ENCODE measurements at places on chromosomes 4 and X.

- DNase-seq, result peak; percentile 37
These were observed 43.5 kb downstream of the CLDN34 start for GRCh38 chrX:10010686-10011085.

DNA sequence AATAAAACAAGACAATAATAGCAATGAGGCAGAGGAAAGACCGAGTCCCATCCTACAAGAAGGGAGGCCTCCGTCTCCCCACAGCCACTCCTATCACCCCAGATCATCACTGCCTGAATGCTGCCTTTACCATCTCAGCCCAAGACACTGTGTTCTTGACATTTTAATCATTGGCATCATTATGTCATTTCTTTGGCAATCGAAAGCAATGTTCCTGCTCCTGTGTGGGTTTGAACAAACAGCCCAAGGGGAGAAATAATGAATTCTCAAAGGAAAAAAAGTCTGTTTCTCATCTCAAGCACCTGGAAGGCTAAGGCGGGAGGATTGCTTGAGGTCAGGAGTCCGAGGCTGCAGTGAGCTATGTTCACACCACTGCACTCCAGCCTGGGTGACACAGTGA lies 73.0 kb upstream of the ACSL1 start:
- no peak for DNase-seq

GRCh38 chrX:368811-369562 lies 17.7 kb downstream of the PPP2R3B start:
- peak; percentile 67 for DNase-seq

- DNase-seq, result no peak
These were observed 126.4 kb downstream of the BTC start for GRCh38 chr4:74667944-74668343.

- DNase-seq, result no peak
These were observed 37.7 kb downstream of the JADE1 start for GRCh38 chr4:128847082-128847724.

DNA sequence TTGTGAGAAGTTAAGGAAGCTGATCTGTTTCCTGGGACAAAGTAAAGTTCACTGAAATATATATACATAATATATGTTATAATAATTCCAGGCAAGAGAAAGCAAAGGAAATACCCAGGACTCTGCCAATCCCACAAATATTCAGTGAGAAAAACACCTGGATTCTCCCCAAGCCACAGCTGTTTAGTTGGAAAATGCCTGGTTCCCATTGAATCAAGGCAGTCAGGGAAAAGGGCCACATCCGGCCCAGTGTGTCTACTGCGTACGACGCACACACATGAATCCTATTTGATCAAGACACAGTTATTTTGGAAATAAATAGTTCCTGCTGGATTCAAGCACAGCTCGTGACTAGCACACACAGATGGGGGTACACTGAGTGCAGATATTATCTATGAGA lies 6.3 kb upstream of the DCHS2 start:
- DNase-seq, result peak; percentile 55

GRCh38 chrX:2538031-2538757 lies 37.4 kb upstream of the DHRSX start:
- DNase-seq, result no peak

DNA sequence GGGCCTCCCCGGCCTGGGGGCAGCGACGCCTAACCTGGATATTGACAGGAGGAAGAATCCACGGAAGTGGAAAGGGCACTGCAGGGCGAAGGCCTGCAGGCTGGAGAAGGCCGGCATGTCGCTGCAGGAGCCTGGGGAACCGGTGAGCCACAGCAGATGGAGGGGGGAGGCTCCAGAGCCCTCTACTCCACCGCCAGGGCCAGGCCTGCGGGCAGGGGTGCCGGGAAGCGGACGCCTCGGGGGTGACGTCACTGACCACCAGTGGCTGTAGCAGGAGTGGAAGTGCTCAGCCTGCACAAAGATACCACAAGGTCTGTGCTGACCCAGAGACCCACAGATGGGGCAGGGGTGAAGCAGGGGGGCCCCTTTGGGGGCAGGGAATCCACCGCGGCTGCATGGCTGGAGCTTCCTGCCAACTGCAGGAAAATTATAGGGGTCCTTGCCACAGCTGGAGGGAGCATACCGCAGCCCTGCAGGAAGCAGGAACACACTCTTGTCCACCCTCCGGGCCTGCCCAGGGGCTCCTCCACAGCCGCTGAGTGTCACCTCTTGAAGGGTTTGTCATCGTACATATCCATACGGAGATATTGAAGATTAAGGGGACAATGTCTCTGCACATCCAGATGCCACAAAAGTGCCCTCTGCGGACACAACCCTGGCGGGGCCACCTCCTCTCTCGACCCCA lies 7.6 kb upstream of the HTRA3 start:
- peak; percentile 72 for DNase-seq

DNA sequence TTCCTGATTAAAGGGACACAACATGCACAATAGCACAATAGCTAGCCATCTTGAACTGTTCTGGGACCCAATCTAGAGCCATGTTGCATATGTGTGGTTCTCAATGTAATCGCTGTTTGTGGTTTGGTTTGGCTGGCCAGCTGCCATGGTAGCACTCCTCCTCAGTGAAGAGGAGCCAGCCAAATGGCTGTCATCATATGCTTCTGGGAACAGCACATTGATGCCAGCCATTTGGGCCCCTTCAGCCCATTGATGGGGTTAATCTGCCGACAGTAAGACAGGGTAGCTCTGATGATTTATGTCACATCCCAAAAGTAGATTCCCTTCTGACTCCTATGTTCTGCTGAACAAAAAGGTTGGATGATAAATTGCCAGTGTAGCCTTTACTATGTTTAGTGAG lies 48.5 kb downstream of the AWAT2 start:
- peak; percentile 53 for DNase-seq

GRCh38 chr4:169398316-169398715 lies 127.6 kb upstream of the SH3RF1 start:
- peak; percentile 80 for DNase-seq

DNA sequence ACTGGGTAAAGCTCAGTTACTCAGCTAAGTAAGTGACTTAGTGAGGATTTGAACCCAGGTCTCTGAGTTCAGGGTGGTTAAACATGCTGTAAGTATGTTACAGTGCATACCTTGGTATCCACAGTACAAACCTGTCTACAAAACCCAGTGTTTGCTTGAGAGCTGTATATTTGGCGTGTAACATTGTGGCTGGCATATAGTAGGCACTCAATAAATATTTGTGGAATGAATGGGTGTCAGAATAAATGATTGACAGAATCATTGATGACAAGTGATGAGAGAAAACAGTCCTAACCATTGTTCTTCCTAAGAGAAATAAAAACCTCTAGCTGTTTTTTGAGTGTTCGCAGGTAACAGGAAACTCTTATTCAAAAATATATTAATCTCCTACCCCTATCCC lies 79.7 kb upstream of the BCOR start:
- no peak for DNase-seq

DNA sequence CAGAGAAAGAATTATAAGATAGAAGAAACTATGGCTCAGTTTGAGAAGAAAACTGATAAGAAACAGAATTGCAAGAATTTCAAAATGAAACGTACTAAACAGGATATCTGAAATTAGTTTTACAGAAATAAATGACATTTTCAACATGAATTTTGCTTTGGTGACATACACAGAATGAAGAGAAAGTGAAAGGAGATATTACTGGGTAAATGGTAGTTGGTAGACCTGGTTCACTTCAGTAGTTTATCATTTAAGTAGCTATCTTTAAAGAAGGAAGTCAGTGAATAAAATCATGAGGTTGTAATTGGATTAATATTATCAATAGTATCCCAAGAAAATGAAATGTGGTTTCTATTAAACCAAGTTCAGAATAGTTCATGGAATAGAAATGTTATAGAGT lies 395.5 kb upstream of the SMIM31 start:
- DNase-seq, result no peak

DNA sequence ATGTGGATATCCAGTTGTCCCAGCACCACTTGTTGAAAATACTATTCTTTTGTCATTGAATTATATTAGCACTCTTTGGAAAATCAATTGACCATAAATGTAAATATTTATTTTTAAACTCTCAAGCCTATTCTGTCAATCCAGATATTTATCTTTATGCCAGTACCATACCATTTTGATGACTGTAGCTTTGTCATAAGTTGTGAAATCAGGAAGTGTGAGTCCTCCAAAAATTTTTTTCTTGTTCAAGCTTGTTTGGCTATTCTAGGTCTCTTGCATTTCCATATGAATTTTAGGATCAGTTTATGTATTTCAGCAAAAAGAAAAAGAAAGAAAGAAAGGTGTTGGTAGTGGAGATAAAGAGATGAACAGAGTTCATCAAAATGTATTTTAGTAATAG lies 8.2 kb upstream of the SMPX start:
- no peak for DNase-seq

GRCh38 chr4:184383497-184384055 lies 90.8 kb downstream of the IRF2 start:
- peak; percentile 97 for DNase-seq

DNA sequence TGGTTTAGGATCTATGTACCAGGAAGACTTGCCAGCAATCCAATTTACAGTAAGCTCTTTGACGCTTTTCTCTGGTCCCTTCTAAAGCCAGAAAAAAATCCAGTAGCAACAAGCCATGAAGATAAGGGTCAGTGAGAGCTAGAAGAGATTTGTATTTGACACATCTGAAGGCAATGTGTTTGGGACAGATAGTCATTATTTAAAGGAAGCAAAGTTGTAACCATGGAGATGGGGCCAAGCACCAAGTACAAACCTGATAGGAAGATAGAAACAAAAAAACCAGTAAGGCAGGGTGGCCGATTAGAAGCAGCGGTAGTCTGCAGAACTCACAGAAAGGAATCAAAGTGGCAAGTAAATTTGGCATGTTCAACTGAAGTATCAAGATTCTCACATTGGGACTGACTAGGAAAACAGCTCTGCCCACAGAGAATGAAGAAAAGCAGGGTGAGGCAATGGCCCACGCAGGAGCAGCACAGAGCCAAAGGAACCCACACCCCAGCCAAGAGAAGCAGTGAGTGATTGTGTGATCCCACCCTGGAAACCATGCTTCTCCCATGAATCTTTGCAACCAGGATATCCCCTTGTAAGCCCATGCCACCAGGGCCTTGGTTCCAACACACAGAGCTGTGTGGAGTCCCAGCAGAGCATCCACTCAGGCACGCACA lies 12.9 kb upstream of the C4orf54 start:
- no peak for DNase-seq

DNA sequence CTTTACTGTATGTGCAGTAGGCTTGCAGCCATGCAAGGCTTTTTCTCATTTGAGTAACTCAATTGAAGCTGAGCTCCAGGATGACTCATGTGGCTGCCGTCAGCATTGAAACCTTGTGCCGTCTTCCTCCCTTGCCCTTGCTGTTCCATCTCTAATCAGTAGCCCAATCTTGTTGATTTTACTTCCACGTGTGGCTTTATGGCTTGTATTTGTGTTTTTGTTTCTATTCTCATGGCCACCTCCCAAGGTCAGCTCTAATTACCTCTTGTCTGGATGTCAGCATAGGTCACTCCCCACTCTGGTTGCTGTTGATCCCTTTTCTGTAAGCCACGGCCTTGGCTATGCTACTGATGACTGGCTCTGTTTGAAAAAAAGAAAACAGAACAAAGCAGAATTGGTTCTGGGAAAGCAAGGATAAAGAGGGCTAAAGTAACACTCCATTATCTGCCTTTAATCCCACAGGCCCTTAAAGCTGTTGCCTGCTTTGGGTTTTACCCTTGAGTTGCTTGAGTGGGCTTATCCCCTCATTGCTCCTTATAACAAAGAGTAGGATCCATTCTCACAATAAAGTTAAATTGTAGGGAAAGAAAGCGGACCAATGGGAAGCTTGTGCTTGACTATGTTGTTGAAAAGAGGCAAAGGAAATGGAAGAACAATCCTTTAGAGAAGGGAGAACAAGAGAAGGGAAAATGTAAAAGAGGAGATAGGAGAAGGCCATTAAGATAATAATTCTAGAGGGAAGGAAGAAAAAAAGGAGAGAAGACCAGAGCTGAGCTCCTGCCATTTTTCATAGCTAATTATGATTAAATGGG lies 173.9 kb upstream of the PGRMC2 start:
- peak; percentile 88 for DNase-seq

GRCh38 chr4:78661086-78661690 lies 109.6 kb downstream of the ANXA3 start:
- DNase-seq, result no peak

GRCh38 chrX:84710611-84711010 lies 208.4 kb upstream of the HDX start:
- DNase-seq, result no peak

DNA sequence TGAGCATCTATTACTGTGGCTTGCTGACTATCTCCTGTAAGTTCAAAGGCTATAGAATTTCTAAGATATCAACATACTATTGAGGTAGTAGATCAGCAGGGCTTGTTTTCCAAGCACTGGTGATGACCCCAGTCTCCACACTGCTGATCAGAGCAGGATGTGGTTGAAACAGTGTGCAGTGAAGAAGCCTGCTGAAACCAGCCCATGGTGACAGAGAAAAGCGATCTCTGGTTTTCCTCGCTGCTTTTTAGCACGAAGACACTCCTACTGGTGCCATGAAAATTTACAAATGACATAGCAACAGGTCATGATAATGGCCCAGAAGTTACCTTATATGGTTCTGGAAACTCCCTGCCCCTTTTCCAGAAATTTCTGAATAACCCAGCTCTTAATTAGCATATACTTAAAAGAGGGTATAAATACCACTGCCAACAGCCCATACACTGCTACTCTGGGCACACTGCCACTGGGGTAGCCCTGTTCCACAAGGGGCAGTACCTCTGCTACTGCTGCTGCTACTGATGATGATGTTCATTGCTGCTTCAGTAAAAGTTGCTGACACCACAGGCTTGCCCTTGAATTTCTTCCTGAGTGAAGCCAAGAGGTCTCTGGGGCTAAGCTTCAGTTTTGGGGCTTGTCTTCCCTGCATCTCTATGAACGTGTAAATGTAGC lies 1689.5 kb upstream of the PCDH10 start:
- no peak for DNase-seq

DNA sequence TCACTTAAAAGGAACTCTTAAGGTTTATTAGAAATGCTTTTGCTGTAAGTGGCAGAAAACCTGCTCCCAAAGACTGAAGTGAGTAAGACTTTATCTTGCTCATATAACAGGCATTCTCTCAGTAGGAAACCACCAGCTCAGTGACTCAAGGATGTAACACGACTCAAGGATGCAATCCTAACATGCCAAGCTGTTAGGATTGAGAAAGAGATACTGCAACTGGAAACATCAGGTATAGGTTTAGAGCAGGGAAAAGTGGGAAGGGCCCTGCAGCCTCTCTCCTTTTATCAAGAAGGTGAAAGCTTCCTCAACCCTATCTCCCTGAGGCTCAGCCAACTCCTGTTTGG lies 11.9 kb upstream of the SLC9A7 start:
- peak; percentile 90 for DNase-seq

GRCh38 chr4:77437079-77437478 lies 168.5 kb upstream of the CXCL13 start:
- DNase-seq, result no peak

- DNase-seq, result no peak
These were observed 1166.8 kb downstream of the ADGRL3 start for GRCh38 chr4:62366939-62367338.
